ENCODE measurements at places on chromosomes 16 and 17. TPM values are rescaled to one million over a fixed set of nuclear protein-coding genes. Genes with fewer than 3 reads are reported as not detected.

The TTYH2 gene
- 2.3 TPM for total RNA-seq

GRCh38 chr17:15398291-15398690, 56.9 kb upstream of the TEKT3 start:
- DNase-seq = peak; percentile 50

GRCh38 chr17:40097931-40098845, 2.2 kb downstream of the NR1D1 start:
- no peak for DNase-seq

GRCh38 chr17:81563861-81564586, 11.9 kb upstream of the FAAP100 start:
- peak; percentile 64 for DNase-seq

DNA sequence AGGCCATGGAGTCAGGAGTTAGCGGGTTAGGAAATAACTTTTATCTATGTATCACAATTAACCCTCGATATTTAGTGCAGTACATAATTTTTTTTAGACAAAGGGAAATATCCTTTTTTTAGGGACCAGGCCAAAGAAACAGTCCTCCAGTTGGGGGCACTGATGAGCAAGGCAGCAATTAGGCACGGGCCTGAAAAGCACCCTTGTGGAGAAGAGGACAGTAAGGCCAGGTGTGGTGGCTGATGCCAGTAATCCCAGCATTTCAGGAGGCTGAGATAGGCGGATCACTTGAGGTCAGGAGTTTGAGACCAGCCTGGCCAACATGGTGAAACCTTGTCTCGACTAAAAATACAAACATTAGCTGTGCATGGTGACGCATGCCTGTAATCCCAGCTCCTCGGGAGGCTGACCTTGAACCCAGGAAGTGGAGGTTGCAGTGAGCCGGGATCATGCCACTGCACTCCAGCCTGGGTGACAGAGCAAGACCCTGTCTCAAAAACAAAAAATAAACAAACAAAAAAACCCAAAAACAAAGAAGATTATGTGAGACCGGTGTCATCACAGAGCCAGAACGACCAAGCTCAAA, 158.3 kb upstream of the NOL11 start:
- DNase-seq = no peak

- DNase-seq = peak; percentile 6
Observed at GRCh38 chr17:81239714-81240555, 817 bp downstream of the NDUFAF8 start.

DNA sequence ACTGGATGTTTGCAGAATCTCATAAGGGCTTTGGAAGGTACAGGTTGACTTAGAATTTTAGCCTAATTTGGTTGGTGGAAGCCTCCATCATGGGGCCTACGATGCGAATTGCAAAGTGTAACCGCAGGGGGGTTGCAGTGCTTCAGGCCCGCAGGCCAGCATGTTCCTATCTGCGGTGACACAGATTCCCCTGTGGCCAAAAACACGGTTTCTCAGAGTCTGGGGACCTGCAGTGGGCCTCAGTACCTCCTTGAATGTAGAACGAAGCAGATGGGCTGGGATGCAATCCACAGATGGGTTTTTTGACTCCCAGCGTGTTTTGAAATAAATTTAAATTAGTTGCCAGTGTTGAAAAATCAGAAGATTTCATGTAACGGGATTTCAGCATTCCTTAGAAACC, 34.7 kb downstream of the KIAA0513 start:
- DNase-seq = no peak

DNA sequence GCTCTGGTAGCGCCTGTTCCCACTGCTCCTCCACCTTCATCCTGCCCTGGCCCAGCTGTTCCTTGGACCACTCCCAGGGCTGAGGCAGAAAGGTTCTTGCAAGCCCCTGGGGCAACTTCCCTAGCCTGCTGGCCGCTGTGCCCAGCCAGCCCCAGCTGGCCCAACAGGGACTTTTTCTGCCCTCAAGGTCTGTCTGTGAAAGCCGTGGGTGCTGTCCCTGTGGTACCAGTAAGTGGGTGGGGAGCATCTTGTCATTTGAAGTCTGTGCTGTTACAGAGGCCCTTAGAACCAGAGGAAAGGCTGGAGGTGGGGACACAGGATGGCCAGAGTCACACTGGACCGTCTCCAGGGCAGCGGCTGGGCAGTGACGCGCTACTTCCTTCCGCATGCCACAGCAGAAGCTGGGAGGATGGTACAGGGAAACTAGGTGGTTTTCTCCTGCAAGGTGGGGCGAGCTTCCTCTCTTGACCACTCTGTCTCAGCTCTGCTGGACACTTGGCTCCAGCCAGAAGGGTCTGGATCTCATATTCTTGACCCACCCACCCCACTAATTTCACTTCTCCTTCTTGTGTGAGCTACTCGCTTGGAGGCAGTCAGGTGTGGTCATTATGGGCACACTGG, 87.8 kb downstream of the PLCG2 start:
- DNase-seq = no peak

GRCh38 chr17:63841350-63842172, 924 bp downstream of the SMARCD2 start:
- DNase-seq = peak; percentile 34

The NLRC5 gene
- 9.1 TPM for total RNA-seq

DNA sequence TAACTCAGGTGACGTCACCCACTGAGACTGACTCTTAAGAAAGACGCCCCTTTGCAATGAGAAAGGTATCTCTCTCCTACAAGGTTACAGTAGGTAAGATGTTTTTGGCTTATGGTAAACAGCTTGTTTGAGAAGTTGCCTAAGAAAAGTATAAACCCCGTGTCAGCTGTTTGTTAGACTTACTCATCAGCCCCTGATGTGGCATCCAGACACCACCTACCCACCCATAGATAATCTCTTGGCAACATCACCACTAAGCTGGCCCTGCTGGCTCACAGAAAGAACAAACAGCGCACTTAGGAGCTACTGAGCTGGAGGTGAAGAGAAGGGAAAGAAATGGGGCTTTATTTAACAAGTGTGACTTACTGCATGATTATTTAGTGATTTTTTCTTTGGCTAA, 121.0 kb downstream of the PARN start:
- peak; percentile 45 for DNase-seq

The ETV4 gene
- total RNA-seq = 4.3 TPM

The SCGB1C2 gene
- not detected for total RNA-seq

GRCh38 chr16:49519741-49520140, 146.1 kb downstream of the C16orf78 start:
- no peak for DNase-seq

GRCh38 chr17:21330436-21331160, 45.6 kb upstream of the KCNJ12 start:
- no peak for DNase-seq

The HBQ1 gene
- not detected for total RNA-seq

DNA sequence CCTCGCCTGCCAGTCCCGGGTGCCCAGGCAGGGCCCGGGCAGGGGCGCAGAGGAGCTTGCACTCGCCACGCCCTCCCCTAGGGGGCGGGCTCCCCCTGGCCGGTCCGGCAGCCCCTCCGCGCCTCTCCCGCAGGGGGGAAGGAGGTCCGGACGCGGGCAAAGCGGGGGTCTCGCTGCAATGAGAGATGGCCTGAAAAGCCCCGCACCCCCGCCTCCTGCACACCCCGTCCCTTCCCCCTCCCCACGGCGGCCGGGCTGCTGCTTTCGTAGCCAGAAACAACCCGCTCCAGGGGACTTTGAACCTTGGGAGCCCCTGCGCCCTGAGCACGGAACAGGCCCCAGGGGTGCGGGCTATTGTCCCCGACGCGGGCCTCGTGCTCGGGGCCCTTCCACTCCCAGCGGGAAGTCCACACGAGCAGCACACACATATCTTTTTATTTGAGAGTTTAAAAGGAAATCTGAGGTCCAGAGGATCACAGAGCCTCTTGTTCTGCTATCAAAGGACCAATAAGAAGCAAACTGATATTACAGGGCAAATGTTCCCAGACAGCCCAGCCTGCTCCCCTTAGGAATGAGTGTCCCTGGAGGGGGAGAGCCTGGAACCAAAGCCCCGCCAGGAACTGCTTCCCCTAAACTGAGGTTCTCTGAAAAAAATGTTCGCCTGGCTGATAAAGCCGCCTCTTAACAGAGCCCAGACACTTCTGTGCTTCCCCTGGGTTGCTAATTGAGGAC, 5.8 kb upstream of the CBX4 start:
- DNase-seq = no peak

- peak; percentile 78 for DNase-seq
Observed at GRCh38 chr17:50479522-50480141, 972 bp downstream of the RSAD1 start.

The NOS2 gene
- total RNA-seq = under 0.01 TPM

- peak; percentile 33 for DNase-seq
Observed at GRCh38 chr17:39306509-39307212, 80.9 kb upstream of the STAC2 start.

The CRYM gene
- total RNA-seq = not detected

- peak; percentile 77 for DNase-seq
Observed at GRCh38 chr16:3292604-3293003, 9.3 kb downstream of the ZNF263 start.

- DNase-seq = peak; percentile 58
Observed at GRCh38 chr17:13592427-13592826, 9.3 kb downstream of the HS3ST3A1 start.

DNA sequence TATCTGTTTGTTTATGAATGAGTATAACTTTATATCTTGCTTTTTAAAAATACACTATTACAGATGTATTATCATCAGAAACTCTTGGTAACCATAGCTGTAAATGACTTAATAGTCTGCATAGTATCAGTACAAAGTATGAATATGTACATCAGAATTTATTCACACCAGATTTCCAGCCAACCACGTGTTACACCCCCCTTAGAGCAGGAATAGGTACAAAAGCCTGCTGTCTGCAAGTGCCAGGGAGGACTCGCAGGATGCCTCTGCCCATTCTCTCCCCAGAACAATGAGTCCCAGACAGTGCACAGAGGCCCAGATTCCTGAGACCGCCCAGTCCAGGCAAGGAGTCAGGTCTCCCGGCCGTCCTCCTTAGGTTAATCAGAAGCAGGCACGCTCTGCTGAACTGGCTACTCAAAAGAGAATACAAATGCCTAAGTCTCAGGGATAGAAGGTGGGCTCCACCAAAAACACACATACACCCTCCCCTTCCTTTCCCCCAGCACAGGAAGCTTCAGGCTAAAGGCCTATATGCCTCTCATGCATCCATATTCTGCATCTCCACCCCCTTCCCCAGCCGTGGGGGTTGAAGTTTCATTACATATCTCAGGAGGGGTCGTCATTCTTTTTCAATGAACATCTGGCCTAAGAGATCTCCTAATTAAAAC, 159.1 kb upstream of the CDH11 start:
- no peak for DNase-seq

DNA sequence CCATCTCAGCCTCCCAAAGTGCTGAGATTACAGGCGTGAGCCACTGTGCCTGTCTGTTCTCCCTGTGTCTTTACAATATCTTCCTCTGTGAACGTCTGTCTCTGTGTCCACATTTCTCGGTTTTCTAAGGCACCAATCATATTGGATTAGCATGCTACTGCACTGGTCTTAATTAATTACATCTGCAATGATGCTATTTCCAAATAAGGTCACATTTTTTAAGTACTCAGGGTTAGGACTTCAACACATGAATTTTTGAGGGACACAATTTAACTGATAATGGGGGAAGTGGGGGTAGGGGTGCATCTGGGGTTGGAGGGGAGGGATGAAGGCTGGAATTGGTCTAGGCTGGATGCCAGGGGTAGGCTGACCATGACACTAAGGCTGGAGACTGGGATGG, 102.6 kb downstream of the N4BP1 start:
- DNase-seq = no peak

The KRT25 gene
- not detected for total RNA-seq

DNA sequence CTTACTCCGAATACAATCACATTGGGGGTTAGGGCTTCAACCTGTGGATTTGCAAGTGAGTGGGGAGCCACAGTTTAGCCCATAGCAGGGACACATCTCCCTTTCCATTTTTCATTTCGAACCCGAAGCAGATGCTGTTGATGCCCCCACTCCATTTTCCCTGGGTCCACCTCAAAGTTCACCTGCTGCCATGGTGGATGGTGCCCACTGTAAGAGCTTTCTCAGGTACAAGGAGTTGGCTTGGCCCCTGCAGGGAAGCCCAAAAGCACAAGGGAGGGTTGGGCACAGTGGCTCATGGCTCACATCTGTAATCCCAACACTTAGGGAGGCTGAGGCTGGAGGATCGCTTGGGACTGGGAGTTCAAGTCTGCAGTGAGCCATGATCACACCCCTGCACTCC, 51.8 kb downstream of the SNX20 start:
- no peak for DNase-seq

The MT1E gene
- 166 TPM for total RNA-seq

DNA sequence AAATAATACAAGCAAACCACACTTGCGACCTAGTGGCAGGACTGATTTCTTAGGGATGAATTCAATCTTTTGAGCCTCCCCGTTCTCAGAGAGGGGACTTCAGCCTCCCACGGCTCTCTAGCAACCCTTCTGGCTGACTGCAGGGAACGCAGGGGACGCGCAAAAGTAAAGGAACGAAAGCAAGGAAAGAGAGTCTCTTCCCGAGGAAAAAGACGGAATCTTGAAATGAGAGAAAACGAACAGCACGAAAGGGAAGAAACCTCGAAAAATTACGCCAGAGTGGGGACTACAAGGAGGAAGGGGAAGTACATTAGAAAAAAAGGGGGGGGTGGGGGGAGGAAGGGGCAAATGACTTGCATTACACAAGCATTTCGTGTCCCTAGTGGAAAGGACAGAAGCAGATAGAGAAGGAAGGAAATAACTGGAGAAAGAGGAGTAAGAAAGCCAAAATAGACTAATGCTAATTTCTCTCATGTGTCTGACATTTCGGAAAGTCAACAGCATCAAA, 1.2 kb downstream of the GRB2 start:
- DNase-seq = peak; percentile 83

DNA sequence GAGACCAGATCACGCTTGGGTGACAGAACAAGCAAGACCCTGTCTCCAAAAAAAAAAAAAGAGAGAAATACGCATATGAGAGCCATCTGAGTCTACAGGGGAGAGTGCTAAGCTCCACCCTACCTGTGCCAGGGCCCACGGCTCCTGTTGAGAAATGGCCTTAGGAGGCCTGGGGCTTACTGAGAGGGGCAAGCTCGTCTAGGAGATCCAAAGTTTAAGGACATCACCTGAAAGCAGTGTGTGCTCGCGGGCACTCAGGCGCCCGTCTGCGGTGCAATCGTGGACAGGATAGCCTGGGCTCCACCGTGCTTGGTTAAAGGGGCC, 14.5 kb upstream of the BAIAP2 start:
- DNase-seq = no peak

DNA sequence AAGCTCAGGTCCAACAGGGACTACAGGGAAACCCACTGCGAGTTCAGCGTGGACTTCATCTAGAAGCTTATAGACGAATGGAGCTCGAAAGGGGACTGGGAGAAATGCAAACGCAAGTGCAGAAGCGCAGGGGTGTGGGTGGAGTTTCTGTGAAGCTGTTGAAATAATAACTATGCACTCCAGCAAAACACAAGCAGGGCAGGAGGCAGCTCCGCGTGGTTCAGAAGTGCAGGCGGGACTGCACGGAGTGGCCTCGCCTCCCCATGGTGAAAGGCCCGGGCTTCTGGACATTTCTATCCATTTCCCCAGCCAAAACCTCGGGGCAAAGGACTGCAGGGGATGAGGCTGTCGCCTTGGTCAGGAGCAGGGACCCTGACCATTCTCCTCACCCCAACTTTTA, 74.5 kb downstream of the ZNF423 start:
- DNase-seq = no peak

The KRTAP4-4 gene
- total RNA-seq = not detected

Data from IMR-90 (cell line).